Bone marrow (tissue), 2 donors: ENCODE measurements at places on chromosomes 6 and 20.

GRCh38 chr6:134082191-134082590 is 29.8 kb upstream of the SLC2A12 start:
- DNase-seq, result no peak

GRCh38 chr20:53750827-53751619 is 157.4 kb upstream of the ZNF217 start:
- no peak for DNase-seq

DNA sequence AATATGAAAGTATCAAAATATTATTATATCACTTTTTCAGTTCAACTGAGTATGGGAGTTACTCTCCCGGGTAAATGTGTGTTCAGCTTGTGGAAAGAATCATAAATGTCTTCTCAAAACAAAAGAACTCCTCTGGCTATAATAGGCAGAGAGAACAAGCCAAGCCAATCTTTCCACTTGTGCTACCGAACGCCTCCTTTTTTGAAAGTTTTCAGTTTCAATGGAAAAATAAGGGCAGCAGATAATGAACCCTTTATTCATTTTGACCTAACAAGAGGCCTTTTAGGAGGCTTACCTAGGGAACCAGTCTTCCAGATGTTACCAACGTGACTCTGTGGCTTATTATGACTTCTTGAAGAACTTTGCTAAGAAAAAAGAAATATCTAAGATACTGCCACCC is 67.5 kb downstream of the PDE7B start:
- DNase-seq, result no peak

DNA sequence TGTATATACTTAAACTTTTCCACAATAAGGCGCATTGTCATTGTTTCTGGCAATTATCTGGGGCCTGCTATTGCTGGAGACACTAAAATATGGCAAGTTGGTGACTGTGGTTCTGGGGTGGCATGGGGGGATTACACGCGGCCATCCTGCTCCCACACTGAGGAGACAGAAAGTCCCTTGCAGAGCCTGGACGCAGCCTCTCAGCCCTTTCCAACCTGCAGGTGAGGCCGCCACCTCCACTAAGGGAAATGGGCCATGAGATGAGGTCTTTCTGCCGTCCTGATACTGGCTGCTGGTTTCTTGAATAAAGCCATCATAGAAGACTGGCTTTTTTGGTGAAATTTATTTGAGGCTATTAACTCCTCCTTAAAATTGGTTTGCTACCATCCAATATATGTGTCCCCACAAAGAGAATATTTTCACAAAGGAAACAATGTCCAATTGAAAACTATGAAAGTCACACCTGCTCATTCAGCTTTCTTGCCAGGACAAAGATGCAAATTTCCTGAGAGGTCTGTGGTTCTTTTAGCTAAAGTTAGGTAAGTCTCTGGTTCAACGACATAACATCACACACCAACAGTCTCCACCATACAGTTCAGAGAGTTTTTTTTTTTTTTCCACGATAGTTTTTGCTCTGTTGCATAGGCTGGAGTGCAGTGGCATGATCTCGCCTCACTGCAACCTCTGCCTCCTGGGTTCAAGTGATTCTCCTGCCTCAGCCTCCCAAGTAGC is 13.0 kb downstream of the TXNDC5 start:
- no peak for DNase-seq

- DNase-seq, result no peak
Observed at GRCh38 chr6:158058171-158058651, 76.5 kb downstream of the SYNJ2 start.

DNA sequence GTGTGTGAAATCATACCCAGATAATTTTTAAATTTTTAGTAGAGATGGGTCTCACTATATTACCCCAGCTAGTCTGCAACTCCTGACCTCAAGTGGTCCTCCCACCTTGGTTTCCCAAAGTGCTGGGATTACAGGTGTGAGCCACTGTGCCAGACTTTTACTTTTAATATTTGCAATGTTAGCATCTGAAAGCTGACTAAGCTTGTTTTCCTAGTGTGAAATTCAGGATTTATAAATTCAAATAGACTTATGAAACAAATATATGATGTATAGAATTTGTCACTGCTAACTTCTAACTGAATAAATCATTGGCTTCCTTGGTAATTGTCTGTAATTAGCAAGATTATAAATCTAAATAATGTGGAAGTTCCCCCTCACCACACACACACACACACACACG is 58.8 kb upstream of the SLC22A23 start:
- DNase-seq, result no peak
